ENCODE measurements at places on chromosomes 3 and 15.

DNA sequence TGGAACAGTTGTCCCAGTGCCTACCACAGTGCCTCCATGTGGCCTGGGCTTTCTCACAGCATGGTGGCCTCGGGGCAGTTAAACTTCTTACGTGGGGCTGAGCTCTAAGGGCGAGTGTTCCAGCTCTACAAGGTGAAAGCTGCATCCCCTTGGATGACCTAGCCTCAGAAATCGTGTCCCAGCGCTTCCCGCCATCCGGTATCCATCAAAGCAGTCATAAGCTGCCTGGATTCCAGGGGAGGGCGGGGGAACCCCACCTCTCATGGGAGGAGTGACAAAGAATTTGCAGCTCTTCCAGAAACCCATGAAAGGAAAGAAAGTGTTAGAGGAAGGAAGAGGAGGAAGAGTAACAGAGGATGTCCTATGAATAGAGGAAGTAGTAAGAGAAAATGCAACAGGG is 45.8 kb upstream of the CCDC174 start:
- DNase-seq: no peak

DNA sequence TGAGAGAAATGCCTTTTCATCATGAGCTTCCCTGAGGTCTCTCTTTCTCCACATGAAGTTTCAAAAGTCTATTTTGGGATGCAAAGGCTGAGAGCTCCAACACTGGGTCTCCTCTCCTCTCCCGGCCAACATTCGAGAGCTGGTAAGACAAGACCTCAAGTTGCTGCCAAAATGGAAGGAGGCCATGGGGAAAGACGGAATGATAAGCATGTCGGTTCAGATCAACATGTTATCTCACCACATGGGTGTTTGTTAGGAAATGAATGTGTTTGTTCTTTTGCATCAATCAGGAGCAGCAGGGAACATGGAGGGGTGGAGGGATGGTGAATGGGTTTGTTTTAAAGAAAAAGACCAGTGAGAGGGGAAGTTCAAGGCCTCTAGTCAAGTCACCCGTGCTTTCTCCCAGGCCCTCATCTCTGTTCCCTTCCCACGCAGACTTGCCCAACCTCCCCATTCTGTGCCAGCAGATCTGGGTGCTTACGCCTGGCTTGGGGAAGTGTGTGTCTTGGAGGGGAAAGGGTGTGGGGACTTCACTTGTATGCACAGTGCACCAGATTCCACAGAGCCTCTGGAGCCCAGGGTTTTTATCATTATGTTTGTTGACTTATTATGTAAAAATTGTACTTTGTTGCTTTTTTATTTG is 23.5 kb upstream of the ATP10A start:
- no peak for DNase-seq

DNA sequence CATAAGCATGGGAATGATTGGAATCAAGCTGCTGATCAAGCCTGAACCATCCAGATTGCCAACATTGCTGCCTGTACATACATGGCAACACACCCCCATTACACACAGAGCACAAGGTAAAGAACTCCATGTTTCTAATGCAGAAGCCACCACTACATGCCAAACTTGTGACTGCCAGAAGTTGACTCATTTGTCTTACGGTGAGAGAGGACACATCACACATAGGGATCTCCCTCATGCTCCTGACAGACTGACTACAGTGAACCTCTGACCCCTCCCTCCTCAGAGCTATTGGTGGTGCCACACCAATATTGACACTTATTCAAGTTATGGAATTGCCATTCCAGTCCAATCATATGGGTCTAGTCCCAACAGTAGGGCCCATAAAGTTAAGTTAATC is 42.3 kb downstream of the EFHB start:
- no peak for DNase-seq

DNA sequence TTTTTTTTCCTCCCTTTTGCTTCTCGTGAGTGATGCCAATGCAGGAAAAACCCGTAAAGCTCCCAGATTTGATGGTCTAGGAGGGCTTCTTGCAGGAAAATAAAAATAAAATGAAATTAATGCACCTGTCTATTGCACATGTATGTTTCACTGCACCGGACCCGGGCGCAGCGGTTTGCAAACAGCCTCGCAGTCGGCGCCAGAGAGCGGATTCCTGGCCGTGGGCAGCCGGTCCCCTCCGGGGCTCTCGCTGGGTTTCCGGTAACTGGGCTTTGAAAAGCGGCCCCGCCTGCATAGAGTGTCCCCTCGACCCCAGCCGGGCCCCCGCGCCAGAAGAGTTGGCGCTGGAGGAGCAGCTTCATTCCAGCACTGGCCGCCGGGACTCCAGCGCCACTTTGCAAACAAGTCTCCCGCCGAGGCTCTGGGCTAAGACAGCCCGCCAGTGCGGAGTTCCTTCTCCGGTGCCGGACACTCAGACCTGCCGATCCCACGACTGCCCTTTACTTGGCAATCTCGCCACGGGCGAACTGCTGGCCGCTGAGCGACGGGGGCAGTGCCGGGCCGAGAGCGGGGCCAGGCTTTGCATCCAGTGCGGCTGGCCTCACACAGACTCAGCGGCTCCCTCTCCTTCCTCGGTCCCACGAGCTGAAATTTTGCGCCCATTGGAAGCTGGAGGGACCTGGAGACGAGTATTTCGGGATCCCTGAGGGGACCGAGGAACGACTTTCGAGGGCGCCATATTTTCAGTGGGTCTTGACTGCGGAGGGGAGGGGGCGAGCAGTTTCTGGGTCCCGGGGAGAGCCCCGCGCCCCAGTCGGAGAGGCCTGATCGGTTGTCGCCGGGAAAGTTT is 225.9 kb upstream of the C2CD4B start:
- peak; percentile 70 for DNase-seq

- DNase-seq: no peak
Measured at GRCh38 chr3:114827495-114827894, 319.6 kb downstream of the ZBTB20 start.

- DNase-seq: no peak
Measured at GRCh38 chr3:56985878-56986277, 74.6 kb upstream of the SPATA12 start.

DNA sequence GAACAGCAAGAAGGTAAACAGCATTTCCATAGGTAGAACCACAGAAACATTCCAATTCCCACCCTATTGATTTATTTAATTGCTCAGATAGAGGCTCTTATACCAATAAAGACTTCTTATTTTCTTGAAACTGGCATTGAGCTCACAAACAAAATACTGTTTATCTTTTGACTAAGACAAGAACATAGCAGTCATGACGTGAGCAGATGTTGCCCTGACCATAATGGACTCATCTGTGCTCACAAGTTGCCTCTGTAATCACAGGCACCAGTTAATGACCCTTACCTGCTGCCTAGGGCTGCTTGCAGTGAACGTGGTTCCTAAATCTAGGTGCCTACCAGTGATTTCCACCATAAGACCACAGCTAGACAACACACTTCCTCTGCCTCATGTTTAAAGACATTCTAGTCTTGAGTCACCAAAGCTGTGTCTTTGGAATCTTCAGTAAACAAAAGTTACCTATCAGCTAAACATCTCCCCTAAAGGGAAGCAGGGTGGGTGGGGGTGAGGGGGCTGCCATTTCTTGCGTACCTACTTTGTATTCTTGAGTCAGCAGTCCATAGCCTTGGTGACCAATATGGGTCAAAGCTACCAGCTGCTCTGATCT is 2.1 kb downstream of the FYCO1 start:
- DNase-seq: no peak

DNA sequence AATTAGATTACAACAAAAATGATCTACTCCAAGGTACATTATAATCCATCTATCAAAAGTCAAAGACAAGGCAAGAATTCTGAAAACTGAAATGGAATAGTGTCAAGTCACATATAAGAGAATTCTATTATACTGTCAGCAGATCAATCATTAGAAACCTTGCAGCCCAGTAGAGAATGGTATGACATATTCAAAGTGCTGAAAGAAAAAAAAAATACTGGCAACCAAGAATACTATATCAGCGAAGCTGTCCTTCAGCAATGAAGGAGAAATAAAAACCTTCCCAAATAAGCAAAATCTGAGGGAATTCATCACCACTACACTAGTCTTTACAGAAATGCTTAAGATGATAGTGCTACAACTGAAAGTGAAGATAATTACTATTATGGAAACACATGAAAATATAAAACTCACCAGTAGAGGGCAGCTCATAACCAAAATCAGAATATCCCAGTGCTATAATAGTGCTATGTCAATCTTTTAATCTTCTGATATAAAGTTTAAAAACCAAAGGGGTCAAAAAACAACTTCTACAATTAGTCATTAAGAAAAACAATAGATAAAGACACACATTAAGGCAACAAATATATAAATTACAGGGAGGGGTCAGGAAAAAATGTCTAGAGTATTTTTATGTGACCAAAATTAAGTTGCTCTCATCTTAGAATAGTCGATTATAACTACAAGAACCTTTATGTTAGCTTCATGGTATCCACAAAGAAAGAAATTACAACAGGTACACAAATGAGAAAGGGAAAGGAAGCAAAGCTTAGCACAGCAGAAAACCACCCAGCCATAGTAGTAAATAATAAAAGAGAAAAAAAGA is 190.7 kb upstream of the CNTN6 start:
- DNase-seq: no peak

GRCh38 chr15:92043283-92043682 is 189.8 kb downstream of the SLCO3A1 start:
- no peak for DNase-seq

- DNase-seq: no peak
Measured at GRCh38 chr3:69255928-69256327, 130.0 kb downstream of the FRMD4B start.

GRCh38 chr15:77028451-77029165 is 33.7 kb downstream of the PSTPIP1 start:
- no peak for DNase-seq

- DNase-seq: no peak
Measured at GRCh38 chr3:27090275-27091041, 278.7 kb downstream of the NEK10 start.

GRCh38 chr3:14204515-14205284 is 26.1 kb downstream of the LSM3 start:
- no peak for DNase-seq

Measured in kidney (tissue), 22 donors.